ENCODE measurements at places on chromosomes 16 and 17.

GRCh38 chr16:20726661-20727060 is 15.0 kb downstream of the THUMPD1 start:
- DNase-seq: no peak

GRCh38 chr16:77059446-77059845 is 131.5 kb upstream of the MON1B start:
- no peak for DNase-seq

DNA sequence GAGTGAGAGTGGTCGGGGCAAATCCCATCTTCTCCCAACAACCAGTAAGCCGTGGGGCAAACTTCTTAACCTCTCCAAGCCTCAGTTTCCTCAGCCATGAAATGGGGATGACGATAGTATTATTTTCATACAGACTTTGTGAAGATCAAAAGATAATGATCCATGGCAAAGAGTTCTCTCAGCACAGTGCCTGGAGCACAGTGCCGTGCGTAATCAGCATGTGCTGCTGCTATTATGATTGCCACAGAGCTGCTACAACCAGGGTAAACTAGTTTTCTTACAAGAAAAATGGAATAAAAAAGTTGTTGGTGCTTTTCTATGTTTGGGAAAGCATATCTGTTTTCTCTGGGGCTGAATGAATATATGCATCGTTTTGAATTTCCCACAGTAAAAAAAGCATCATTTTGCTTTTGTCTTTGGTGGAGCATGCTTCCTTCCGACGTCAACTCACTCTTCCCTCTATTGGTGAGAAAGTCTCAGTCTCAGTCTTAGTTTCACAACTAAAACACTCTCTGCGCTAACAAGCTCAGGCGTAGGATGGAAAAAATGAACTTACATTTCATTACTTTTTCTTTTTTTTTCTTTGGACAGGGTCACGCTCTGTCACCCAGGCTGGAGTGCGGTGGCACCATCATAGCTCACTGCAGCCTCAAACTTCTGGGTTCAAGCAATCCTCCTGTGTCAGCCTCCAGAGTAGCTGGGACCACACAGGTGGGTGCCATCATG is 37.2 kb downstream of the CDK5R1 start:
- no peak for DNase-seq

- no peak for DNase-seq
These were observed 37.8 kb downstream of the RGS9 start for GRCh38 chr17:65174974-65175373.

GRCh38 chr16:68417711-68418301 is 30.5 kb downstream of the SMPD3 start:
- no peak for DNase-seq

GRCh38 chr16:5502467-5502869 is 404.9 kb upstream of the EEF2KMT start:
- peak; percentile 1 for DNase-seq

DNA sequence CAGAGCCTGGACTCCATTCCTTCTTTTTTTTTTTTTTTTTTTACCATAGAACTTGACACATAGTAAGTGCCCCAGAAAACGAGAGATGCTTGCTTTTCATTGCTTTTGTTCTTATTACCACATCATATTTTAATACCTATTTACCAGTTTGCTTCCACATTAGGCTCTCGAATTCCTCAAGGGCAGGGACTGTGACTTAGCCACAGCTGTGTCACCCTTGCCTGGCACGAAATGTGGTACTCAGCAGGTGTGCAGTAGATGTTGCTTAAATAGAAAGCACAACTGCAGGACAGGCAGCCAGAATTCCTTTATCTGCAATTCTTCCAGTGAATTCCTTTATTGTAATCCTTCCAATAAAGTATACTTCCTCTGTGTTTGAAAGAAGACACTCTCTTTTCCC is 393.0 kb downstream of the HAPSTR1 start:
- no peak for DNase-seq

GRCh38 chr16:23052908-23053580 is 96.2 kb downstream of the USP31 start:
- no peak for DNase-seq

Data from foreskin fibroblast (primary cell).